Tibial nerve (tissue), 4 donors: ENCODE measurements at places on chromosomes 7 and 10. TPM values are rescaled to one million over a fixed set of nuclear protein-coding genes. Genes with fewer than 3 reads are reported as not detected.

Gene CDC14C
- total RNA-seq: not detected

GRCh38 chr7:20401861-20402746, 71.4 kb downstream of the ITGB8 start:
- no peak overlapping the region for H3K4me3 ChIP-seq
- no peaks in the 10 kb centered on the region for H3K4me1 ChIP-seq
- no peaks in the 10 kb centered on the region for H3K27me3 ChIP-seq
- H3K27ac ChIP-seq: peak overlapping the region; percentile 25

Gene PON1
- total RNA-seq: not detected

GRCh38 chr7:135723411-135723810, 4.6 kb downstream of the SLC13A4 start:
- H3K27me3 ChIP-seq: no peaks in the 10 kb centered on the region
- no peak overlapping the region for H3K27ac ChIP-seq
- H3K4me1 ChIP-seq: no peaks in the 10 kb centered on the region
- DNase-seq: no peak
- no peak overlapping the region for H3K4me3 ChIP-seq
- no peaks in the 10 kb centered on the region for H3K36me3 ChIP-seq

DNA sequence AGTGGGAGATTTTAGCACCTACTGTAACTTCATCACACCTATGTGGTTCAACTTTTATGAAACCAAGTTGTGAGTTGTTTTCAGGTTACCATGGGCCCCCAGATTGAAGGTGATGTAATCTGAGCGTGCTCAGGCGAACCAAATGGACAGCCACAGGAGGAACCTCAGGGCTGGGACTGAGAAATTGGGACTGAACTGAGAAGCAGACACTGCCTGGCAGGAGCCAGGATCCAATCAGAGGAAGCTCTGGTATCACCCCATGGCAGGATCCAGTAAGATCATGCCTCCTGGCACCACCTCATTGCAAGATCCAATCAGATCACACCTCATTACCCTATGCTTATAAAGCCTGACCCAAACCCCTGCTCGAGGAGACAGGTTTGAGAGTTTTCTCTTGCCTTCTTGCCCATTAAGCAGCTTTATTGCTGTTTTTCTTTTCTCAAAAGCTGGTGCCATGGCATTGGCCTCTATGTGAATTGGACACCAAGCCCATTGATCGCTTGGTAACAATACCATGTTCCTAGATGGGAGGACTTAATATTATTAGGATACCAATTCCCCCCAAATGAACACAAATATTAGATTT, 43.2 kb upstream of the GDF10 start:
- no peaks in the 10 kb centered on the region for H3K27me3 ChIP-seq
- H3K4me1 ChIP-seq: no peaks in the 10 kb centered on the region
- no peak overlapping the region for H3K27ac ChIP-seq
- H3K4me3 ChIP-seq: no peak overlapping the region
- H3K36me3 ChIP-seq: no peaks in the 10 kb centered on the region

- peak; percentile 55 for DNase-seq
- H3K4me3 ChIP-seq: peak within 1 kb of the TSS; percentile 90
- H3K27me3 ChIP-seq: no peaks in the 10 kb centered on the region
- no peaks in the 10 kb centered on the region for H3K36me3 ChIP-seq
These were observed at the start of gene CLIP2 for GRCh38 chr7:74289018-74289658. Gene CLIP2, plus strand, starts transcription at chr7:74289407. Its CDS starts 28,140 bp downstream, at chr7:74317547.

Gene FOXI2
- not detected for total RNA-seq

GRCh38 chr10:31099094-31099493, 67.4 kb upstream of the ZNF438 start:
- H3K36me3 ChIP-seq: no peaks in the 10 kb centered on the region
- H3K4me3 ChIP-seq: no peak overlapping the region
- no peaks in the 10 kb centered on the region for H3K27me3 ChIP-seq
- no peaks in the 10 kb centered on the region for H3K4me1 ChIP-seq

DNA sequence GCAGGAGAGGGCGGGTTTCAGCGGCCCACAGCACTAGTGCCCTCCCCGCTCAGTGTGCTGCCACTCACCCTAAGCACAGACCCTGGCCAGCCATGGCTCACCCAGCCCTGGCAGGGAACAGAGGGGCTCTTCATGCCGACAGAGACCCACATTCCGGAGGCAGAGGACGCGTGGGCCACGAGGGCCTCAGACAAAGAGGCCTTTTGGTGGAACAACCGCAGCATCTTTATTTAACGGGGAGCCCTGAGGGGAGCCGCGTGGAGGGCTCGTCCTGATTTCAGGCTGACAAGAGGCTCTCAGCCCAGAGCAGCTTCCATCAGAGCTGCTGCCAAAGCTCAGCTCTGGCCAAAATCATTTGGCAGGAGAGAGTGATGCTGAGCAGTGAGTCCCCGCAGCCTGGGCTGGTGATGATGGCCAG, 127.8 kb downstream of the SH3PXD2A start:
- H3K27me3 ChIP-seq: no peaks in the 10 kb centered on the region
- H3K4me1 ChIP-seq: no peaks in the 10 kb centered on the region
- H3K36me3 ChIP-seq: no peaks in the 10 kb centered on the region
- H3K4me3 ChIP-seq: no peak overlapping the region
- H3K27ac ChIP-seq: peak overlapping the region; percentile 84

DNA sequence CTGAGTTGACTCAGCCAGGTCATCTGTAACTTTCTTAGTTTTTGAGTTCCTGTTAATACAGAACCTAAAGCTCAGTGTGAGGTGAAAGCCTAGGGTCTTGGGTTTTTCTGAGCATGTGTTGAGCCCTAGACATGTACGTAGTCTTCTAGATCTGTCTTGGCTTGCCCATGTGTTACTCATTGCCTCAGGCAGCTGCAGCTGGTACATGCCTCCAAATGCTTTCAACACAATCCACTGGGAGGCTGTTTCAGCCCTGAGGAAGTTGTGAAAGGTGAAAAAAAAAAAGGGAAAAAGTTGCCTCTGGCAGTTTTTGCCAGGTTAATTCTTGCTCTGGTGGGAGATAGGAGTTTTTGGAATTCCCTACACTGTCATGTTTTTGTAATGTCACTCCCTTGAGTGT, 134.6 kb downstream of the RNF216 start:
- no peaks in the 10 kb centered on the region for H3K4me1 ChIP-seq
- H3K27ac ChIP-seq: no peak overlapping the region
- no peak overlapping the region for H3K4me3 ChIP-seq
- DNase-seq: no peak
- H3K27me3 ChIP-seq: no peaks in the 10 kb centered on the region

Gene GRM3
- not detected for total RNA-seq

DNA sequence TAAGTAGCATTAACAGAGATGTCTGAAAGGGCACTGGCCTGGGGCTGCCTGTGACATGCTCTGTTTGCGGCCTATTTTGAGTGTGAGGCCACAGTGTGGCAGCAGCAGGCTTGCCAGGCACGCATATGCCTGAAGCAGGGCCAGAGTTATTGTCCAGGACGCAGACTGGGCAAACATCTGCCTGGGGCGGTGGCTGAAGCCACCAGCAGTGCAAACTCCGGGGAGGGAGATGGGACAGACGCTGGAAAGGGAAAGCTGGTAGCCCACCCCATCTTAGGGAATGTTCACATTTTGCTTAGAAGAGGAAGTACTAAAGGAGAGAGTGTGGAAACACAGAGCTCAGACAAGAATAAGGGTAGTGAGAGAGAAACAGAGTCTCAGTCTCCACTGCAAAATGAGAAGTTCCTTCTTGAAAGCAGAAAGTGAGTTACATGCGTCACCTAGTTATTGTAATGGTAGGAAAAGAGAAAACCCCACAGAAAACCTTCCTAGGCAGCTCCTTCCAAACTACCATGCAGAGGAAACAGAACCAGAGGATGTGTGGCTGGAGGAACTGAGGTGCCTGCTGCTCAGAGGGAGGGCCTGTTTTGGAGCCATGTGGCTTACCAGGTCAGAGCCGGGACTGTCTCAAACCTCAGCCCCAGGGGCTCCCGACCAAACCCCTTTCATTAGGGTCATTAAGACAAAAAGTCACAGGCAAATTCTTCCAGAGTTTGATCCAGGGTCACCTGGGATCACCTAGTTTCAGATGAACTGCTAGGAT, 14.5 kb downstream of the AKR1B1 start:
- H3K27ac ChIP-seq: no peak overlapping the region
- no peak for DNase-seq
- no peak overlapping the region for H3K4me3 ChIP-seq
- H3K4me1 ChIP-seq: no peaks in the 10 kb centered on the region
- H3K36me3 ChIP-seq: peaks cover 37% of the 10 kb centered on the region

DNA sequence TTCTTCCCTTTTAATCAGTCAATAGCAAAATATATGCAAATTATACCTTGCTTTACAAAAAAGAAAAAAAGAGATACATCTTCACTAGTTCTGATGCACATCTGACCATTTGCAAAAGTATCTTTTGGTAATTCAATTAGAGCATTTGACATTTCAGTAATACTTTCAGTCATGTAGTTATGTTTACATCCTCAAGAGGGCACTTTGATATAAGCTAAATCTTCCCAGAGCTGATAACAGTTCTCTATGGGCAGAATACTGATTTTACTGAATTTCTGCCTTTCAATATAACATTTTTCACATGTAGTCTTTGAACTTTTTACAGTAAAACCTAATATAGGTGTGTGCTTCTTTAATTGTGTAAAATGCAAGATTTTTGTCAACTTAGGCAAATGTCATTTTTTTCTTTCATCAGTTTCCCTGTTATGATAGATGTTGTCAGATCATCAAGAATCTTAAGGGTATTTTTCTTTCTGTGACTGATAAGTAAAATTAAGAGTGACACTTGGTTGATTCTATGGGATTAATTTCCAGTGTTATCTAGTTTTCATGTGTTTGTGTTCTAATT, 703.5 kb upstream of the SEMA3D start:
- DNase-seq: no peak
- no peaks in the 10 kb centered on the region for H3K36me3 ChIP-seq
- no peak overlapping the region for H3K27ac ChIP-seq
- H3K4me1 ChIP-seq: no peaks in the 10 kb centered on the region
- H3K4me3 ChIP-seq: no peak overlapping the region

GRCh38 chr7:4845740-4846142, 16.1 kb downstream of the PAPOLB start:
- no peaks in the 10 kb centered on the region for H3K36me3 ChIP-seq
- DNase-seq: no peak
- H3K4me1 ChIP-seq: no peaks in the 10 kb centered on the region

Gene HOXA11
- total RNA-seq: 13.2 TPM

GRCh38 chr7:156386097-156386496, 254.5 kb upstream of the RNF32 start:
- no peak for DNase-seq
- no peaks in the 10 kb centered on the region for H3K36me3 ChIP-seq
- no peak overlapping the region for H3K4me3 ChIP-seq
- no peaks in the 10 kb centered on the region for H3K4me1 ChIP-seq
- no peaks in the 10 kb centered on the region for H3K27me3 ChIP-seq

Gene LLCFC1
- not detected for total RNA-seq

- H3K36me3 ChIP-seq: no peaks in the 10 kb centered on the region
- no peaks in the 10 kb centered on the region for H3K4me1 ChIP-seq
- DNase-seq: no peak
- peak overlapping the region; percentile 75 for H3K27ac ChIP-seq
- H3K27me3 ChIP-seq: no peaks in the 10 kb centered on the region
These were observed 7.8 kb downstream of the AFAP1L2 start for GRCh38 chr10:114396464-114396863.

DNA sequence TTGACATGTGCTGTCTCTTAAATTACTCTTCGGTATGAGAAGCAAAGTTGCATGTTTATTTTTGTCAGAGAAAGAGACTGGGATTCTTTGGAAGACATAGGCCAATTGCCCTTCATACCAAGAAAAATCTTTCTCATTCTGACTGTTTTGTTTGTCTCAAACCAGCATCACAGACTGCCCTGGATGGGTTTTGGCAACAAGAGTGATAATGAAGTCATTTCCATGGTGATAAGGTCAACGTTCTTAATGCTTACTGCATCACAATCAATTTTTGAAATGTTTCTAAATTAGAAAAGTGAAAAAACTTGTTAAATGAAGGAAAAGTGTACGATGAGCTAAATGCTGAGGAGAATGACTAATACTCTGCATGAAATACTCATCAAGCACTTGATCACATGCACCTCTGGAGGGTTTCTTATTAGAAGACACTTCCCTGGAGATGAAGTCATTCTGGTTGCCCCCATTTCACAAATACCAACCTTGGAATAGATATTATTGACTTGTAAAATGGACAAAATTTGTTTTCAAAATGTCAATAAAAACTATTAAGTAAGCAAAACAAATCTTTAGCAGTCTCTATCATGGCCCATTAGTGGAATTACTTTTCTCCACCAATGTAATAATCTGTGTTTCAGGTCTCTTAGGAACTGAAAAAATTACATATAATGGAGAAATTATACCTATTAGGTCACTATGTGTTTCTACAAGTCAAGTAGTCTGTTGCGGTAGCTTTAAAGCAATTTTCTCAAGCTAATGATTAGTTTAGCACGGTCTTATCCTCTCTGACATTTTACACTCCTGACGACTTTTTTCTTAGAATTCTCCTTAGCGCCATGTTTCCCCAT, 19.9 kb upstream of the SEC61G start:
- H3K36me3 ChIP-seq: no peaks in the 10 kb centered on the region
- no peaks in the 10 kb centered on the region for H3K27me3 ChIP-seq

Gene OR2A1
- total RNA-seq: not detected

Gene EVX1
- not detected for total RNA-seq

- H3K27ac ChIP-seq: no peak overlapping the region
- no peaks in the 10 kb centered on the region for H3K4me1 ChIP-seq
- DNase-seq: no peak
- no peaks in the 10 kb centered on the region for H3K27me3 ChIP-seq
- no peak overlapping the region for H3K4me3 ChIP-seq
These were observed 185.9 kb downstream of the TCERG1L start for GRCh38 chr10:131125511-131126225.

Gene FAM25G
- not detected for total RNA-seq

DNA sequence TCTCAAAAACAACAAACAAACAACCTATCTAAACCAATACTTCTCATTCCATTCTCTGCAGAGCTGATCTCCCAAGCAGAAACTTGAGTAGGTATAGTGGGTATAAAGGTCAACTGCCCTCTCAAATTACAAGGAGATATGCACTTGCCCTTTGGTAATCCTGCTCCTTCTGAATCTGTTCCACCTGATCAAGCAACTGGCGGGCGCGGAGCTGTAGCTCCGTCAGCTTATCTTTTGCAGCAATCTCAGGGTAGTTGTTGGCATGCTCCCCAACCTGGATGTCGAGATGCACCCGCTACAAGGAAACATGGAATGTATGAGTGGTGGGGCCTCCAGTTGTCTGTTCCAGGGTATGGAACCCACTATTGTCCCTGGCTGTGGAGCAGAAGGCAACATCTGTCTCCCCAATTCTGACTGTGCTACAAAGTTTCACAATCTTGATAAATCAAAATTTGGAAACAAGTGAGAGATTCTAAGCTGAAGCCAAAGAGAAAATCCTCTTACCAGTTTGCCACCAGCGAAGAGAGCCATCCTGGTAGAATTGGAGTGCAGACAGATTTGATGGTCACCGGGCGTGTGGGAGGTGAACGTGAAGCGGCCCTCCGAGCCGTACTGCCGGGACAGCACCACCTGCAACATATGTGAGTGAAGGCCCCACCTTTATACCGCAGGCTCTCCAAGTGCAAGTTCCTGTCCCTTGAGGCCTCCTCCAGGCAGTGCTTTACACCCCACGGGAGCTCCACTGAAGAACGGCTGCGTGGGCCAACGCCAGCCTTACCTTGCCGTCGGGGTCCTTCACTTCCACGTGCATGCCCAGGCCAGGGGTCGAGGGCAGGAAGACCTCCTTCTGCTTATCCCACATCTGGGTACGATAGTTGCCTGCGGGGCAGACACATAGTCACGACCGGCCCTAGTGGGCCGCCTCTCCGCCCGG, 819 bp downstream of the TMED4 start:
- peak overlapping the region; percentile 95 for H3K4me3 ChIP-seq
- DNase-seq: no peak
- H3K27ac ChIP-seq: peak overlapping the region; percentile 100
- H3K27me3 ChIP-seq: no peaks in the 10 kb centered on the region

Gene PILRA
- 17.3 TPM for total RNA-seq
